Stimulated activated CD4-positive, alpha-beta T cell treated with anti-CD3 and anti-CD28 coated beads, TNF-alpha, amount 100 ng/mL, for 1 hour (primary cell): ENCODE measurements at places on chromosomes 12 and 14.

- no peak for DNase-seq
These were observed 157.8 kb upstream of the PKP2 start for GRCh38 chr12:33054371-33054770.

GRCh38 chr12:12721814-12722434, 4.8 kb downstream of the CDKN1B start:
- no peak for DNase-seq

DNA sequence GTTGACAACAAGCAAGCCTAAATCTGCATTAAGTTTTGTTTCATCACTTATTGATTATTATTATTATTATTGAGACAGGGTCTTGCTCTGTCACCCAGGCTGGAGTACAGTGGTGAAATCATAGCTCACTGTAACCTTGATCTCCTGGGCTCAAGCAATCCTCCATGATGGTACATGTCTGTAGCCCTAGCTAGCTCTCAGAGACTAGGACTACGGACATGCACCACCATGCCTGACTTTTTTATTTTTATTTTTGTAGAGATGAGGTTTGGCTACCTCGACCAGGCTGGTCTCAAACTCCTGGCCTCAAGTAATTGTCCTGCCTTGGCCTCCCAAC, 35.7 kb upstream of the STK38L start:
- DNase-seq: no peak

DNA sequence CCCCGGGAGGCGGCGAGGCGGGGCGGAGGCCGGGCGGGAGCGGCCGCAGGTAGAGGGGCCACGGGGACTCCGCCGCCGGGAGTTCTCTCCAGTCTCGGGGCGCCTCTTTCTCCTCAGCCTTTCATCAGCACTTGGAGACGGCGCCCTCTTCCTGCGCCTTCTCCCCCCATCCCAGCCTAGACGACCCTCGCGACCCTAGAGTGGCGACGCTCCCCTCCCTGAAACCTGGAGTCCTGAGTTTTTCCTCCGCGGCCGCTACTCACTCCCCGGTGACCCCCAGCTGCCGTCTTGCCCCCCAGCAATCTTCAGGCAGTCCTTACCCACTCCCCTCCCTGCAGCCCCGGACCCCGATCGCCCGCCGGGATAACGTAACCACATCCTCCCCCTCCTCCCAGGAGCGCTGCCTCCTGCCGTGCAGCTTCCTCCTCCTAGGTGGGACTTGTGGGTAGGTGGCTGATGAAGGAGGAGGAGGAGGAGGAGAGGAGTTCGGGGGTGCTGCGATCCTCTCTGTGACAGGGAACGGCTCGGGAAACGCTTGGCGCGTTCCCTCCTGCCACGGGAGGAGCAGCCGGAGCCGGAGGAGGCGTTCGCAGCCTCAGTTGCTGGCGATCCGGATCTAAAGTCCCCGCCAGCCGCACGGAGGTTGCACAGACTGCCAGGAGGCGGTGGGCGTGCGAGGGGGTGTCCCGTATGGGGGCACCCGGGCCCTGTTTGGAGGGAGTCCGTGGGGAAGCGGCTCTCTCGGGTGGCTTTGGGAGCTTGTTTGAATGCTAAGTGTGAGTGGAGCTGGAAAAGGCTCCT, 891 bp downstream of the PLEKHA5 start:
- DNase-seq: no peak

DNA sequence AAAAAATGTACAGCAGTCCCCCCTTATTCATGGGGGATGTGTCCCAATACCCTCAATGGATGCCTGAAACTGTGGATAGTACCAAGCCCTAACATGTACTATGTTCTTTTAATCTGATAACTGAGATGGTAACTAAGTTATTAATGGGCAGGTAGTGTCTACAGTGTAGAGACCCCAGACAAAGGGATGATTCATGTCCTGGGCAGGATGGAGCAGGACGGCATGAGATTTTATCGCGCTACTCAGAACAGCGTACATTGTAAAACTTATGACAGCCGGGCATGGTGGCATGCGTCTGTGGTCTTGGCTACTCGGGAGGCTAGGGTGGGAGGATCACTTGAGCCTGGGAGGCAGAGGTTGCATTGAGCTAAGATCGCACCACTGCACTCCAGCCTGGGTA, 37.1 kb downstream of the KIAA0586 start:
- no peak for DNase-seq

DNA sequence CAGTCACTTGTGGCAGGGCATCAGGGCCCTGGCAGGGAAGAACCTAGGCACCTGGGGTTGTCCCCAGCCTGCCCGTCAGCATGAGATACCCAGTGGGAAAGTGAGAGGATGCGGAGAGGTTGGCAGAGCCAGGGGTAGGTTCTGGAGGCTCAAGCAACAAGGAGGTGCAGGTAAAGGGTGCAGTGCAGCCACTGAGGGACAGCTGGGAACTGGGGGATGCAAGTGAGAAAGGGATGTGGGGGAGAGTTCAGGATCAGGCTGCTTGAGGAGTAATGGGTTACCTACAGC, 18.7 kb downstream of the VASH1 start:
- no peak for DNase-seq

DNA sequence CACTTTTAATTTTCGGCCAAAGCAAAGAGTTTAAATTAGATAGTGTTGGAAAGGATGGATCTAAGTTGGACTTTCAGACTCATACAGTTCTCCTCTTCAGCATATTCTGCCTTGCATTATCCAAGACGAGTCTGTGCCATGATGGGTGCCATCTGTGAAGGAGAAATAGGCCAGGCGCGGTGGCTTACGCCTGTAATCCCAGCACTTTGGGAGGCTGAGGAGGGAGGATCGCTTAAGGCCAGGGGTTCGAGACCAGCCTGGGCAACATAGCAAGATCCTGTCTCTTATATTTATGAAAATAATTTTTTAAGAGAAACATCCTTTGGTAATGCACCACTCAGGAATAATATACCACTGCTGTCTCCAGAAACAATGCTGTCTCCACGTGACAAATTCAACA, 6.5 kb downstream of the AK7 start:
- no peak for DNase-seq

DNA sequence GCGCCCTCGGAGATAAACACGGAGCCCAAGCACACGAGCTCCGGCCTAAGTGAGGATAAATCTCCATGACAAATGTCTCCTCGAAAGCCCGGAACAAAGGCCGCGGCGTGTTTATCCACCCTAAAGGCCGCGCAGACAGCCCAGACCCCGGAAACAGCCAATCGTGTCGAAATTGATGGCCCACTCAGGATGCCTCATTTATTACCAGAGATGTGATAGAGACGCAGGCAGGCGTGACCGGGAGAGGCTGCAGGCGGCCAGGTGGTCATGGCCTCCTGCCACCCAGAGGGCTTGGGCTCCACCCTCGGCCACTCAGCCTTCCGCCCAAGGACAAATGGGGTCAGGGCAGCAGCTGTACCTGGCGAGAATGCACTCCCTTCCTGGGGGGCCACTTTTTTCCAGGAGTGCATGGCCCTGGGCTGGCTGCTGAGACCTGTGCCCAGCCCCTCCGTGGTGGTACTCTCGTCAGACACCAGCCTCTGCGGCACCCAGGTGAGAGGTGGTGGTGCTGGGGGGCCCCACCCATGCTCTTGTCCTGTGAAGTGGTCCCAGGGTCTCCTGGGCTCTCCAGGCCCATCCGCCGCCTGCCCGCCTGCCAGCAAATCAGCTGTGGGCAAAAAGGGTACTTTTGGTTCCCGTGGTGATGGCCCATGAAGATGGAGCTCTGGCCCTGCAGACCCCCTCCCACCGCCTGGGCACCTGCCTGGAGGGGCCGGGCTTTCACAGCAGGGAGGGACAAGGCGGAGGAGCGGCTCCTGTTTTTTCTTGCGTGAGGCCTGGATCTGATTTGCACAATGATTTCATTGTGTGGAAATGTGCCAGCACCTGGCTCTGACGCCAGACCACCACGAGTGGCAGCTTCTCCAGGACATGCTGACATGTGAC, 211.5 kb upstream of the C14orf180 start:
- DNase-seq: no peak

GRCh38 chr14:87491816-87492215, 501.2 kb downstream of the GALC start:
- DNase-seq: no peak

GRCh38 chr12:124379379-124379937, 84.6 kb downstream of the RFLNA start:
- no peak for DNase-seq

GRCh38 chr14:91284791-91285548, 40.5 kb upstream of the GPR68 start:
- DNase-seq: no peak

DNA sequence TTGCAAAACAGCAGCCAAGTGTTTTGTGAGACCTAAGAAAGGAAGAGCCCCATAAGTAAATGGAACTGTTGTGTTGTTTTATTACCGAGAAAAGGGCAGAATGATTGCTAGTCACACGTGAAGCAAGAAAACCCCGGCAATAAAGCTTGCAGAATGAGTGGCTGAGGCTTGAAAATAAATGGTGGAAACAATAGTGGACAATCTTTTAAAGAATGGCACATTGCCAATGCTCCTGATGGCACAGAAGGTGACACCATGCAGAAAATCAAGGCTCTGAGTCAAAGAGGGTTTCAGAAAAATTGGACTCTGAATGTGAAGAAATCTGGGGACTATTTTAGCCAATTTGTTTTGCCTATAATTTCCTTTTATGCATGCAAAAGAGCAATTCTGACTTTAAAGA, 4.0 kb upstream of the AQP2 start:
- DNase-seq: no peak

DNA sequence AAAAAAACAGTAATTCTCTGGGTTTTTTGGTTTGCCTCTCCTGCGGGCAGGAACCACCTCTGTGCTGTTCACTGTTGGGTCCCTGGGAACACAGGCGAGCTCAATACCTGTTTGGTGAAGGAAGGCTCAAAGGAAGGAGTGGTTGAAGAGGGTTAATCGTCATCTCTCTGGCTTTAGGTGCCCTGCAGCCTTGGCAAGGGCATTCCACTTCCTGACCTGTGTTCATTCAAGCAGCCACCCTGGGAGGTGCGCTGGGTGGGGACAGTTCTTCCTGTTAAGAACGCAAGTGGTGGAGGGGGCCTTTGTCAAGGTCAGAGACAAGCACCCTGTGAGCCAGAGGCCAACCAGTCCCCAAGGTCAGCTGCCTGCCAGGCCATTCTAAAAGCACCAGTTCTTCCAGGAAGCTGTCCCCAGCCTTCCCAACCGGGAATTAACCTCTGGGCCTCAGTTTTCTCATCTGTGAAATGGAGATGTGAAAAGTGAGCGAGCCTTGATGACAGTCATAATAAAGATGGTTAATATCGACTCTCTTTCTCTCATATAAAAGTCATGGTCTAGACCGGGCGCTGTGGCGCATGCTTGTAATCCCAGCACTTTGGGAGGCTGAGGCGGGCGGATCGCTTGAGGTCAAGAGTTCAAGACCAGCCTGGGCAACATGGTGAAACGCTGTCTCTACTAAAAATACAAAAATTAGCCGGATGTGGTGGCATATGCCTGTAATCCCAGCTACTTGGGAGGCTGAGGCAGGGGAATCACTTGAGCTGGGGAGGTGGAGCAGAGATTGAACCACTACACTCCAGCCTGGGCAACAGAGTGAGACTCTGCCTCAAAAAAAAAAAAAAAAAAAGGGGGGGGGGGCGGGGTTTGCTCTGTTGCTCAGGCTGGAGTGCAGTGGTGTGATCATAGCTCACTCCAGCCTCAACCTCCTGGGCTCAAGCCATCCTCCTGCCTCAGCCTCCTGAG, 6.1 kb downstream of the RHOF start:
- DNase-seq: no peak

DNA sequence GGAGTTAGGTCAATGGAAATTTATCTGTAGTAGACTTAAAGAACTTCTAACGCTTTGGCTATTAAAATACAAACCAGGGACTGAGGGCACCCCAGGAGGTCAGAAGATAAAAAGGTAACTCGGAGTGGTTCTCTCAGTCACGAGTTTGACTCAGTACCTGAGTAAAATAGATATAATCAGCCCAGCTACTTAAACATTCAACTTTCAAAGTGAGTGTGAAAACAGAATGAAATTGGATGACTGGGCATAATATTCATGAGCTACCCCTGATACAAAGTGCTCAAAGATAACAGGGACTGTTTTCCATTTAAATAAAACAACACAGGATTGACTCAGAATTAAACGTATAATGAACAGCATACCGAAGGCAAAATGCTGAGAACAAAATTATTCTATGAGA, 75.0 kb downstream of the FOXN3 start:
- DNase-seq: no peak
